NCI-H2029 (cell line): ENCODE measurements at places on chromosomes 2 and 18.

DNA sequence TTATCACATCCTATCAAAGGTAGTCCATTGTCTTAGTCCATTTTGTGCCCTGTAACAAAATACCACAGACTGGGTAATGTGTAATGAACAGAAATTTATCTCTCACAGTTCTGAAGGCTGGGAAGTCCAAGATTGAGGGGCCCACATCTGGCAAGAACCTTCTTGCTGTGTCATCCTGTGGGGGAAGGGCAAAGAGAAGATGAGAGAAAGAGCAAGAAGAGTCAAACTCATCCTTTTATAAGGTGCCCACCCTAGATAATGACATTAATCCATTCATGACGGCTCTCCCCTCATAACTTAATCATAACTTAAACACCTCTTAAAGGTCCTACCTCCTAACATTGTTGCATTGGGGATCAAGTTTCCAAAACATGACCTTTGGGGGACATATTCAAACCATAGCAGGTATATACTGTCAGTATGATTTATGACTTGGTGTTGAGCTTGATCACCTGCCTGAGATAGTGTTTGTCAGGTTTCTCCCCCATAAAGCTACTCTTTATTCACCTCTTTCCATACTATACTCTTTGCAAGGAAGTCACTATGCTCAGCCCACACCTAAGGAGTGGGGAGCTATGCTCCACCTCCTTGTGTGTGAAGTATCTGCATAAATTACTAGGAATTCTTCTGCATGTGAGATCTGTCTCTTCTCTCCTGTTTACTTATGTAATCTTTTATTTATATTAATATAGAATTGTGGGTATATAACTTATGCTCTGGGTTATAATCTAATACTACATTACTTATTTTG lies 5.2 kb upstream of the MAP3K2 start:
- no peak for DNase-seq

DNA sequence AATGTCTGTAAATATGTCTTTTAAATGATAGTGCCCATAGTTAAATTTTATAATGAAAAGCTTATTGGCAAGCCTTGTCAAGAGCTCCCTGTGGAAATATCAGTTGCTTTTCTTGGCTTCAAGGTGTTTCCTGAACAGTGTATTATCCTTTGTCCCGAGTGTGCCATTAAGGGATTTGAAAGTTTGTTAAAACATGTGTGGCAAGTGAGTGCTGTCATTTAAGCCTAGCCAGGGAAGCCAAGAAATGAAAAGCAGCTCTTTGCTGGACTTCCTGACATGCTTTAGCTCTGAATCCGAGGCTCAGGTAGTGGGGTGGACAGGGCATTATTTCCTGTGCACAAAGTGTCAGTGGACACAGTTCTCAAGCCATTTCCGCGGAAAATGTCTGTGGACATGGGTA lies 111.5 kb downstream of the DIS3L2 start:
- DNase-seq, result no peak

GRCh38 chr2:222572264-222572721 lies 83.6 kb downstream of the FARSB start:
- DNase-seq, result no peak

DNA sequence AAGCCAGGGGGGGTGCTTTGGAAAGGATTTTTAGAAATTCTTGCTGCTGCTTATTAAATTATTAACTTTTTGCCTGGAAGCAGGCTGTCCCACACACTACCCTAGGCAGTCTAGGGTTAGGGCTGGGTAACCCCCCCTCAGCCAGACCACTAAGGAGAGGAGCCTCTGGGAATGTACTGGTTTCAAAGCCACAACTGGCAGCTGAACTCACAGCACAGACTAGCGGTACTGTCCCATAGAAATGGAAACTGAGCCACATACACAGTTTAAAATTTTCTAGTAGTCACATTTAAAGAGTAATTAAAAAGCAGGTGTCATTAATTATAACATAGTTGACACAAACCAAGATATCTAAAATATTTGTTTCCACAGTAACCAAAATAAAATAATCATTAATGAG lies 50.1 kb downstream of the SPRED2 start:
- DNase-seq, result no peak

- no peak for DNase-seq
These were observed 678.3 kb upstream of the NRXN1 start for GRCh38 chr2:51710222-51710621.

- DNase-seq, result no peak
These were observed 67.2 kb downstream of the SLC8A1 start for GRCh38 chr2:40384714-40385113.

DNA sequence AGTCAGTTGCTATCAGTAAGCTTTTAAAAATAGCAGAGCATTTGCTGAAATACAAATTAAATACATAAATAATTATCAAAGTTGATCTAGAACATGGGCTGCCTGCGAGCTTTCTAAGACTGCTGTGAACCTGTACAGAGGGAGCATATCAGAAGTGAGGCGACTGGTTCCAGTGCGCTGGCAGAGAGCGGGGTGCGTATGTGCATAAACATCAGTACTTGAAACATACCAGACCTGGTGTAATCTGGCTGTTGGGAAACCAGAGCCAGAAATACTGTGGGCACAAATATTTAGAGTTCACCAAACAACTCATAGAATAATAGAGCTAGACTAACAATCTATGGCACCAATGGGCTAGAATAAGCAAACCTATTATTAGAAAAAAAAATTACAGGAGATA lies 27.3 kb downstream of the PDIA6 start:
- no peak for DNase-seq

DNA sequence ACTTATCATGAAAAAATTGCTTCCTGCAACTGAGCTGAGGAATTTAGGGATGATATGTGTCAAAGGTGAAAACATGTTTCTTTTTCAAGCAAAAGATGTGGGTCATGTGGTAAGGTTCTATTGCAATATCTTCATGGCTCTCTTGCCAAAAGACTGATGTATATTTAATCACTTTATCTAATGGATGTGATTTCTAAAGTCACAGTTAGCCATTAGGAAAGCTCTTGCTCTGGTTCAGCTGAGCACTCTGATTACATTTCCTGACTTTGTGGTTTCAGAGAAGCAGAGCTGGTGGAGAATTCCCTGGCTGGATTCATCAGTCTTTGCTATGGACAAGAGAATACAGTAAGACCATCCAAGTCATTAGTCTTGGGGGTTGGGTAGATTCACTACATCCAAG lies 24.4 kb downstream of the SCN9A start:
- DNase-seq, result no peak

DNA sequence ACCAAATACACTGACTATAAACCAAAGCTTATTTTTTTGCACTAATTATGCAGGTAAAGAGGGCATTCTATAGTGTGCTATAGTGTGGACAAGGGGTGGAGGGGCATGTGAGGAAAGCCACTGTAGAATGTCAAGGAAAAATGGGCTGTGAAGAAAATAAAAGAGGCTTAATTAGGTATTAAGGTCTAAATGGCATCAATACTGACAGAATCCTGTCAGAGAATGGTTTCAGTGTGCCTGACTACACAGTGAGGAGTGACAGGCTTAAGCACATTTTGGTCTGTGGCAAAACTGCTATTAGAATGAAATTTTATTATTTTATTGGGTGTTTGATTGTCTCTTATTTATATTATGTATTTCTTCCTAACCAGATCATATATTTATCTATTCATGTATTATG lies 787.6 kb upstream of the CELF4 start:
- DNase-seq, result no peak

- no peak for DNase-seq
These were observed 464.4 kb downstream of the PTPRM start for GRCh38 chr18:8031496-8031895.

DNA sequence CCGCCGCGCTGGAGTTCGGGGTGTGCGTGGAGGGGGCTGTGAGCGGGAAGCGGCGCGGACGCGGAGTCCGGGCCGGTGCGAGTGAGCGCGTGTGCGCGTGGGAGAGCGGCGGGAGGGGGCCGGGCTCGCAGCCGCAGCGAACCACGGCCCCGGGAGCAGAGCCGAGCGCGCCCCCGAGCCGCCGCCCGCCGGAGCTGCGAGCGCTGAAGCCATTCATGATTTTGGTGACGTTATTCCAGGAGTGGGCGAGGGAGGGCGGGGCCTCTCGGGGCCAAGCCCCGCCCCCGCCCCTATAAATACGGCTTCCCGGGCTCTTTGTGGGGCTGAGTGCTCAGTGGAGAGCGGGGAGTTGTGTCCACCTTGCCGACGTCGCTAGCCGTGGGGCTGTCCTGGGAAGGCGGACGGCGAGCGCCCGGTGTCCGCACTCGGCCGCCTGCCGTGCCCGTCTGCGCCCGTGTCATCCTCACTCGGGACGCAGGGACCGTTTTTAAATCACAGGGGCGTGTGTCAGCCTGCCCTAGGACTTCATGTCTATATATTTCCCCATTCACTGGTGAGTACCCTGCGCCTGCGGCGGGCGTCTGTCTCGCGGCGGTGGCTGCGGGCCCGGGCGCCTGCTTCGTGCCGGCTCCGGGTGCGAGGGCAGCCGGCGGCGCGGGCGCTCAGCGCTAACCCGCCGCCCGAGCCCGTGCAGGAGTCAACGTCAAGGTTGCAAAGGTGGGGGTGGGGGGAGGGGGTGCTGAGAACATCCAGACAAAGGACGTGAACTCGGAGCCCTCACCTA lies at the start of gene LBH:
LBH (plus strand) TSS at position 323 of the 784 bp plus-strand sequence; CDS start at position 528, 205 bp downstream.
- DNase-seq, result peak; percentile 17

DNA sequence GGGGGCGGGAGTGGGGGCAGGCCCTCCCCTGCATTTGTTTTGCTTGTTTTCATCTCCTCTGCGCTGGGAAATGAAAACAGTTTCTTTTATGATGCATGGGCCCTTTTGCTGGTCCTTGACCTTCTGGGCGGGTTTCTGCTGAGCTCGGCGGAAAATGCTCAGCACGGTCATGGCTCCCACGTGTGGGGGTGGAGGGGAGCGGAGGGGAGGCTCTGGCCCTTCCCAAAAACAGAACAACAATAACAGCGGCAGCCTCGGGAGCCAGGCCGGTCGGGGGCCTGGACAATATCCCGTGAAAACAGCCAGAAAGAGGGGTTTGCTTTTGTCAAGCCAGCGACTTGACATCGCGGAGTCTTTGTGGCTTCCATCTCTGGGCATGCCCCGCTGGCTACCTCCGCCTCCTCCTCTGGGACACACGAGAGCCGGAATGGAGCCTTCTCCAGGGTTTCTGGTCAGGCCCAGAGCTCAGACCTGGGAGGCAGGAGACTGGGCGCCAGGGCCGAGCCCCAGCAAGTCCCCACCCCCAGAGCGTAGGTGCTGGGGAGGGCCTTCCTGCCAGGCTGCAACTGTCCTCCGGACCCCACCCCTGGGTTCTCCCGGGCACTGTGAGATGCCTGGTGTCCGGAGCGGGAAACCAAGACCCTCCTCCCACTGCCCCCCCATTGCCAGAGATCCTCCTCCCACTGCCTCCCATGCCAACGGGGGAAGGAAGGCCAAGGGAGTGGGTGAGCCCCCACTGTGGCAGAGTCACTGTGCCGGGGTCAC lies 35.9 kb upstream of the SNED1 start:
- no peak for DNase-seq

DNA sequence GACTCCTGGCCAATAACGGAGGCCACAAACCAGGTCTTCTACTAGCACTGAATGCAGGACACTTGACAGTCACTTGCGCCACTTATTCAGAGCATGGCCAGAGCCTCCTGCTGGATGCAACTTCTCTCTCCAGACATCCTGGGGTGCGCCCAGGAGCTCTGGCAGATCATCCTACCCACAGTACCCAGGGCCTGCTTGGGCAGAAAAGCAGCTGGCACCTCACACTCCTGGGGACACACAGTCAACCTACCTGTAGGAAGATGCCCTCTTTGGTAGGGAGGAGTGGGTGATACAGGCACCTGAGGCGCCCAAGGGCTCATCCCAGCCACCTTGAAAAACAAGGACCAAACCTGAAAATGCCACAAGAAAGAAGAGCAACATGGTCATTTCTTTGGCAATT lies 13.3 kb downstream of the GALNT14 start:
- no peak for DNase-seq

GRCh38 chr2:71882949-71883472 lies 264.7 kb downstream of the CYP26B1 start:
- DNase-seq, result peak; percentile 25

DNA sequence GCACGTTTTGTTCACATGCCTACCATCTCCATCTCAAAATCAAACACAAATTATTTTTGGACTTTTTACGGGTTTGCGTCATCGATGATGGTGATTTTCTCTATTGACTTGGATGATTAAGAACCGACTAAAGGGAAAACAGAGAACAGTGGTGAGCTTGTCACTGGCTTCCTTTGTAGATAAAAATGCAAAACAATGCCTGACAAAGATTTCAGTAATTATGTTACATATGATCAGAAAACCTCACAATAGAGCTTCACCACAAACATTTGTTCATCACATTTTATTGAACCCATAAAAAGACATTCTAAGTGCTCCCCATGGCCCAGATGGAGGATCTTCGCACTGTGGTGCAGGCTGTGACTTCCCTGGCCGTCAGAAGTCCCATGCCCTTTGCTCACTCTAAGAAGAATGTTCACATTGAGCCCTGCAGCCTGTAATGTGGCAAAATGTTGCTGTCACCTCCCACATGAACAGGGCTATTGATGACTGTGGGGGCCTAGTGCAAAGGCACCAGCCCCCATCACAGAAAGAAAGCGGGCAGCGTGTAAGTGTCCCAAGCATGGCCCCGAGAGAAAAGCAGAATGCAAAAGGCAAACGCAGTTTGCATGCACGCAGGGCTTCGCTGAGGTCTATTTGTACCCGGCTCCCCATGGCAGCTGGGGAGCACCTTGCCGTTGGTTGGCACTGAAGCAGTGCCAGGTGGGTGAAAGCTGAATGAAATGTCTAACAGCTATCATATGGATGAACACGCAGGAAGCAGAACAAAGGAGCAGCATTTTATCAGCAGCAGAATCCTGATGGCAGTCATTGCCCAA lies 60.6 kb downstream of the BCL2 start:
- DNase-seq, result no peak

GRCh38 chr2:54586062-54586461 lies 129.9 kb downstream of the SPTBN1 start:
- no peak for DNase-seq

GRCh38 chr18:22713511-22713910 lies 219.6 kb upstream of the RBBP8 start:
- no peak for DNase-seq

DNA sequence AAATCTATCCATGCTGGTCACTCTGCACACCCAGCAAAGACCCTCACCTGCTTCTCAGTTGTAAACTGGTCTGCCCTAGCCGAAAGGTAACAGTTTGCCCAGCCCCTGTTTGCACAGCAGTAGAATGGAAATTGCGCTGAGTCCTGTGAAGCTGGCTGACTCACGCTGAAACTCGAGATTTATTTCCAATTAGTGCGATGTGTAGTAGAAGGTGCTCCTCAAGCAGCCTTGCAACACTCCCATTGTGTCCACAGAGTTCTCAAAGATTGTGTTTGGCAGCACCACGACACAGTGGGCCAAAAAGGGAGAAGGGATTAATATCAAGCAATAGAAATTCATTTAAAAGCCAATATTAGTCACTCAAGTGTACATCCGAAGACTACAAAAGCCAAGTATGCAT lies 21.7 kb upstream of the APCDD1 start:
- DNase-seq, result no peak

GRCh38 chr2:39435741-39436591 lies 1.1 kb downstream of the MAP4K3 start:
- no peak for DNase-seq
